Type B pancreatic cell (in vitro differentiated cells): ENCODE measurements at places on chromosomes 1 and 21.

DNA sequence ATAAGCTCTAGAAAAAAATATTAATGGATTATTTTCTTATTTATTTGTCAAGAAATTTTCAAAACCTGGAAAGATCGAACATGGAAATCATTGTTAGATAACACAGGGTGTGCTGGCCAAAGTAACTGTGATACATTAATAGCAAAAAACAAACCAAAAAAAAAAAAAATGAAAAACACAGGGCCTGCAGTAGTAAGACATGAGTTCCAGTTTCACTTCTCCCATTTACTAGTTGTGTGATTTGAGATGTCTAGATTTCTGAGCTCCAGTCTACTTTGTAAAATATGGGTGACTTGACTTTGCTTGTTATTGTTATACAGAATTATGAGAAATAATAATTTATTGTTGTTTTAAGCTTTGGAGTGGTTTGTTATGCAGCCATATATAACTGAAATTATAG is 13.6 kb downstream of the FAM177B start:
- no peak overlapping the region for H3K4me3 ChIP-seq
- H3K4me1 ChIP-seq: no peaks in the 10 kb centered on the region
- H3K27me3 ChIP-seq: peaks cover 7% of the 10 kb centered on the region
- no peak for DNase-seq

- peak overlapping the region; percentile 28 for H3K27ac ChIP-seq
- peaks cover 45% of the 10 kb centered on the region for H3K4me1 ChIP-seq
- H3K36me3 ChIP-seq: no peaks in the 10 kb centered on the region
- H3K27me3 ChIP-seq: no peaks in the 10 kb centered on the region
These were observed 19.2 kb upstream of the ID3 start for GRCh38 chr1:23578311-23578996.

- DNase-seq: no peak
- no peaks in the 10 kb centered on the region for H3K36me3 ChIP-seq
- H3K4me1 ChIP-seq: no peaks in the 10 kb centered on the region
- no peak overlapping the region for H3K4me3 ChIP-seq
- peaks cover 4% of the 10 kb centered on the region for H3K27me3 ChIP-seq
These were observed 90.0 kb downstream of the TYW3 start for GRCh38 chr1:74822851-74823401.

DNA sequence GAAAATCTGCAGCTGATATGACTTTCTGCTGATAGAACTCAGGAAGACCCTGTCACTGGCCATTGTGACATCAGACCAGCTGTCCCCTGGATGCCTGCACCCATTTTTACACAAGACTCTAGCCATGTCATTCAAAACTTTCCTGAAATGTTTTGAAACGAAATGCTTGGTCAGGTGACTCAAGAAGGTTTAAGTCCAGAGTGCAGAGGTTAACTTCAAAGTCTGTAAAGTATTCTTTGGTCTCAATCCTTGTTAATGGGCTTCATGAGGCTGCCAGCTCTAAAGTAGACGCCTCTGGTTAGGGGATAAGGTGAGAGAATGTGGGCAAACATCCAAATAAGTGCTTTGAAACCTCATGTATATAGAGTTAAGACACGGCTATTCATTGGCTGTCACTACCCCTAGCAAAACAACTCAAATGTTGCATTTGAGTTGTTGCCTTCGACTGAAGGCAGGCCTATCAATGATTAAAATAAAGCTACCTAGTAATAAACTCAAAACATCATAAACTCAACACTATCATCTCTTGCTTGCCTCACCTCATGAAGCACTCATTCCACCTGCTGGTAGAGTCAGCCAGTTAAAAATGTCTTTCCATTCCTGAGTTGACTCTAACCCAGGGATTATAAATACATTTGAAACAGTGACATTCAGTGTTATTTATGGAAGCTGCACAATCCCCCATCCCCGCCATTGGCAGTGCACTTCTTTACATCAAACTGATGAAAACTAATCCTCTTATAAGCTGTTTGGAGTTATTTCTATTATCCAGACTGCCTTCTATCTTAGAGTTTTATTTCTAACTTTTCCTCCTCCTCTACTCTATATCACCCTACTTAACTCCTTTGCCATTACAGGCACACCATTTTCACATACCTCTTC is 26.0 kb downstream of the RABIF start:
- peaks cover 11% of the 10 kb centered on the region for H3K4me1 ChIP-seq
- no peaks in the 10 kb centered on the region for H3K36me3 ChIP-seq
- H3K27ac ChIP-seq: no peak overlapping the region
- DNase-seq: no peak

- peaks cover 31% of the 10 kb centered on the region for H3K4me1 ChIP-seq
- DNase-seq: peak; percentile 99
- H3K27ac ChIP-seq: peak within 1 kb of the TSS; percentile 95
These were observed at the start of the genes GNG5 and SPATA1 for GRCh38 chr1:84506002-84506728. Gene GNG5, minus strand, starts transcription at chr1:84506581. Its CDS starts 490 bp downstream, at chr1:84506091. Gene SPATA1, plus strand, starts transcription at chr1:84506386. Its CDS starts 9,974 bp downstream, at chr1:84516360.

DNA sequence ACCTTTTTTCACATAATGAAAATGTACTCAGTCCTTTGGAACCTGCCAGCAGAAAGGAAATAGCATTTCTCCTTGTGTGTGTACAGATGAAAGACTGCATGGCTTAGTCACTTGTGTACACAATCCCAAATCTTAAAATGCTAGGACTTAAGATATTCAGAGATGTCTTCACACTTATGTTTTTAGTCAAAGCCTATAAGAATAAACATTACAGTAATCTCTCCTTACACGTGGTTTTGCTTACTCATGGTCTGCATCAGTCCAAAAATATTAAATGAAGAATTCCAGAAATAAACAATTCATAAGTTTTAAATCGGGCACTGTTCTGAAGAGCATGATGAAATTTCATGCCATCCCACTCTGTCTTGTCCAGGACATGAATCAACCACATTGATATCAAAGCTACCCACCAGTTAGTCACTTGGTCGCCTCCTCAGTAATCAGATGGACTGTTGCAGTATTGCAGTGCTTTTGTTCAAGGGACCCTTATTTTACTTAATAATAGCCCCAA is 75.7 kb upstream of the RRP15 start:
- peaks cover 14% of the 10 kb centered on the region for H3K27me3 ChIP-seq
- H3K4me3 ChIP-seq: no peak overlapping the region
- H3K27ac ChIP-seq: no peak overlapping the region
- no peak for DNase-seq
- no peaks in the 10 kb centered on the region for H3K4me1 ChIP-seq

- peaks cover 14% of the 10 kb centered on the region for H3K4me1 ChIP-seq
- no peak for DNase-seq
- peaks cover 3% of the 10 kb centered on the region for H3K36me3 ChIP-seq
- no peak overlapping the region for H3K4me3 ChIP-seq
- H3K27me3 ChIP-seq: peaks cover 16% of the 10 kb centered on the region
These were observed 240.2 kb downstream of the ATG4C start for GRCh38 chr1:63024132-63024531.

GRCh38 chr1:16167331-16168143 is 11.7 kb upstream of the EPHA2 start:
- H3K27ac ChIP-seq: no peak overlapping the region
- no peaks in the 10 kb centered on the region for H3K27me3 ChIP-seq
- H3K4me3 ChIP-seq: peak overlapping the region; percentile 84
- H3K4me1 ChIP-seq: peaks cover 33% of the 10 kb centered on the region

- peaks cover 3% of the 10 kb centered on the region for H3K27me3 ChIP-seq
- DNase-seq: no peak
- H3K27ac ChIP-seq: peak overlapping the region; percentile 83
These were observed 4.1 kb downstream of the C1orf74 start for GRCh38 chr1:209780268-209780667.

- DNase-seq: no peak
- H3K4me3 ChIP-seq: no peak overlapping the region
- H3K36me3 ChIP-seq: no peaks in the 10 kb centered on the region
- H3K27me3 ChIP-seq: no peaks in the 10 kb centered on the region
- H3K4me1 ChIP-seq: peaks cover 40% of the 10 kb centered on the region
- peak overlapping the region; percentile 90 for H3K27ac ChIP-seq
These were observed 40.0 kb downstream of the EPHB2 start for GRCh38 chr1:22750685-22751051.

DNA sequence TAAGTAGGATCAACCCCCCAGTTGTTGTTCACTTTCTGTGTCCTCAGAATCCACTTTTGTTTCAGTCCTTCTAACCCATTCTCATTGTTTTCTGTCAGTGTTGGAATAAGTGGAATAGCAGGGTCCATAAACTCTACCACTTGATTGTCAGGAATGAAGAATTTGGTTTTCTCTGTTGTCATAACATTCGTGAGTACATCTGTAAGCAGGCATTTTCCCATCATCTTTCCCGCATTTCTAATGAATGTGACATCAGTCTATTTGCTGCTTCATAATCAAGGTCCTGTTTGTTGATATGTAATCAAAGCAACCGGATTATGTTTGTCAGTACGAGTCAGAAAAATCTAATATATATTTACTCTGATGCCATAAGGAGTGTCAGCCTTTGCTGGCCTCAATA is 147.1 kb downstream of the KIF26B start:
- H3K27me3 ChIP-seq: no peaks in the 10 kb centered on the region
- no peak for DNase-seq
- H3K36me3 ChIP-seq: peaks cover 7% of the 10 kb centered on the region
- peaks cover 17% of the 10 kb centered on the region for H3K4me1 ChIP-seq

DNA sequence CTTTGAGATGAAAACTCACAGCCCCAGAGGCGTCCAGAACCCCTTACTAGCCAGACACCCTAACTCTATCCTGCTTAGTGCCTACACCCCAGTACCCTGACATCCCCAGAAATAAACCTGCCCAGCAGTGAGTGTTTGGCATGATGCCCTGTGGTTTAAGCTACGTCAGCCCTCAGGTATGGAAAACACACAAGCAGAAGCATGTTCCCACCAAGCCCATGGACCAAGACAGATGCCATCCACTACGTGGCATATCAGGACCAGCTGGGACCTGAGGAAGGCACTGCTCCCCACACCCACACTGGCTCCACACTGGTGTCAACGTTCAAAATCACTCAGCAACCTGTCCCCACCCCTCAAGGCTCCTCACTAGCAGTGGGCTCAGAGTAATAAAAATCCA is 116.4 kb downstream of the SYT2 start:
- H3K27ac ChIP-seq: no peak overlapping the region
- no peaks in the 10 kb centered on the region for H3K27me3 ChIP-seq
- no peak overlapping the region for H3K4me3 ChIP-seq
- DNase-seq: no peak
- peaks cover 9% of the 10 kb centered on the region for H3K36me3 ChIP-seq

- H3K27me3 ChIP-seq: no peaks in the 10 kb centered on the region
- H3K4me3 ChIP-seq: no peak overlapping the region
- H3K27ac ChIP-seq: no peak overlapping the region
These were observed 101.7 kb upstream of the FGGY start for GRCh38 chr1:59195151-59195550.

DNA sequence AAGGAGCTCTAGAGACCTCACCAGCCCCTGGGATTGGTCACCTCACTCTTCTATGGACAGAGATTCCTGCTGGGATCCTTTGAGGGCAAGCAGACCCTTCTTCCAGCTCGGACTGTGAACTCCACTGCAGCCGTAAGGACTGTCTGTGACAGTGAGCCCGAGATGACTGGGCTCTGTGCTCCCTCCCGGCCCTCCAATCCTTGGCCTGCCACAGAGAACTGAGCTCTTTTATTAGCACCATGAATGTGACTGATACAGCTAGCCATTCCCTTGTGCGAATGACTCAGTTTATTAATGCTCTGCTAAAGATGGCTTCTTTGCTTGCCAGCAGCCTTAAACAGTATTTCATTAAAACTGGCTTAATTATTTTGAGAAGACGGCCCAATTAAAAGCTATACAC is 194.6 kb upstream of the LMO4 start:
- H3K27me3 ChIP-seq: peaks cover 30% of the 10 kb centered on the region
- no peaks in the 10 kb centered on the region for H3K36me3 ChIP-seq
- H3K4me1 ChIP-seq: peaks cover 17% of the 10 kb centered on the region
- no peak for DNase-seq
- no peak overlapping the region for H3K4me3 ChIP-seq

DNA sequence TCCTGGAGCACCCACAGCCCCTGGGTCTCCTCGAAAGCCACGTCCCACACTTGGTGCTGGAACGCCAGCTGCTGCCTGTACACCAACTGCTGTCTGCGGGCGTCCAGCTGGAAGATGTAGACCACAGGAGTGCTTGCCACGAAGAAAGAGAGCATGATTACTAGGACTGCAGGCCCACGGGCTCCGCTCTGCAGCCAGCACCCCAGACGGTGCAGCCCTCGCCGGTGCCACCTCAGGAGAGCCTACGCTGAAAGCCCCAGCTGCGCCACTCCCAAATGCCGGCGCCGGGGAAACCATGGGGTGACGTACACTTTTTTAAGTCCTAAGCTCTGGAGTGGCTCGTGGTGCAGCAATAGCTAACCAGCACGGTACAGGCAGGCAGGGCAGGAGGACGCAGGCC is 25.7 kb downstream of the WDR4 start:
- no peak for DNase-seq
- H3K4me1 ChIP-seq: no peaks in the 10 kb centered on the region
- H3K36me3 ChIP-seq: peaks cover 12% of the 10 kb centered on the region
- no peaks in the 10 kb centered on the region for H3K27me3 ChIP-seq
- no peak overlapping the region for H3K4me3 ChIP-seq

DNA sequence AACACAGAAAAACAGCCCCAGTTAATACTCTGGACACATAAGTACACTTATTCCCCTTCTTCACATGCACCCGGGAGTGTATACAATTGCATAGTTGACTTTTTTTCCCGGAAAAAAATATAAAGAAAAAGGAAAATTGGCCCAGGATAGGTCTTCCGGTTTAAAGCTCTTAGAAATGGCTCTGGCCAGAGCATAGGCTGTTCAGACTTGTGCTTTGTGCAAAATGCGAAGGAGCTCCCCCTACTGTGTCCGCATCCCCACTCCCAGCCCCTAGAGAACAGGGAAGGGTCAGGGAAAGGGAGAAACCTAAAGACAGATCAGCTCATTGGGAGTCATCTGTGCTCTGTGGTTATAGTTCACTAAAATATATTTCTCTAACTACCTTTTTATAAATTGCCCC is 5.5 kb upstream of the MTMR11 start:
- H3K27ac ChIP-seq: peak overlapping the region; percentile 46
- no peak for DNase-seq
- no peaks in the 10 kb centered on the region for H3K27me3 ChIP-seq
- peaks cover 33% of the 10 kb centered on the region for H3K4me1 ChIP-seq

- H3K36me3 ChIP-seq: no peaks in the 10 kb centered on the region
- H3K27ac ChIP-seq: no peak overlapping the region
- H3K4me3 ChIP-seq: no peak overlapping the region
- no peak for DNase-seq
- H3K27me3 ChIP-seq: peaks cover 22% of the 10 kb centered on the region
These were observed 10.5 kb upstream of the LRRC52 start for GRCh38 chr1:165533254-165533653.

GRCh38 chr1:33167650-33168447 is 14.0 kb downstream of the TRIM62 start:
- H3K4me1 ChIP-seq: peaks cover 46% of the 10 kb centered on the region
- peaks cover 36% of the 10 kb centered on the region for H3K36me3 ChIP-seq
- no peaks in the 10 kb centered on the region for H3K27me3 ChIP-seq
- peak overlapping the region; percentile 93 for H3K27ac ChIP-seq

GRCh38 chr1:63277195-63278192 is 44.9 kb upstream of the FOXD3 start:
- H3K36me3 ChIP-seq: no peaks in the 10 kb centered on the region
- peaks cover 4% of the 10 kb centered on the region for H3K4me1 ChIP-seq
- no peak overlapping the region for H3K27ac ChIP-seq
- peaks cover 36% of the 10 kb centered on the region for H3K27me3 ChIP-seq
- no peak overlapping the region for H3K4me3 ChIP-seq

- H3K36me3 ChIP-seq: peaks cover 35% of the 10 kb centered on the region
- H3K4me3 ChIP-seq: no peak overlapping the region
- peaks cover 34% of the 10 kb centered on the region for H3K27me3 ChIP-seq
- H3K4me1 ChIP-seq: peaks cover 24% of the 10 kb centered on the region
These were observed 4.4 kb downstream of the TGFB2 start for GRCh38 chr1:218349348-218350034.
